ENCODE measurements at places on chromosomes 5 and 9.

- no peak for DNase-seq
Observed at GRCh38 chr5:65952259-65952658, 25.9 kb downstream of the ERBIN start.

DNA sequence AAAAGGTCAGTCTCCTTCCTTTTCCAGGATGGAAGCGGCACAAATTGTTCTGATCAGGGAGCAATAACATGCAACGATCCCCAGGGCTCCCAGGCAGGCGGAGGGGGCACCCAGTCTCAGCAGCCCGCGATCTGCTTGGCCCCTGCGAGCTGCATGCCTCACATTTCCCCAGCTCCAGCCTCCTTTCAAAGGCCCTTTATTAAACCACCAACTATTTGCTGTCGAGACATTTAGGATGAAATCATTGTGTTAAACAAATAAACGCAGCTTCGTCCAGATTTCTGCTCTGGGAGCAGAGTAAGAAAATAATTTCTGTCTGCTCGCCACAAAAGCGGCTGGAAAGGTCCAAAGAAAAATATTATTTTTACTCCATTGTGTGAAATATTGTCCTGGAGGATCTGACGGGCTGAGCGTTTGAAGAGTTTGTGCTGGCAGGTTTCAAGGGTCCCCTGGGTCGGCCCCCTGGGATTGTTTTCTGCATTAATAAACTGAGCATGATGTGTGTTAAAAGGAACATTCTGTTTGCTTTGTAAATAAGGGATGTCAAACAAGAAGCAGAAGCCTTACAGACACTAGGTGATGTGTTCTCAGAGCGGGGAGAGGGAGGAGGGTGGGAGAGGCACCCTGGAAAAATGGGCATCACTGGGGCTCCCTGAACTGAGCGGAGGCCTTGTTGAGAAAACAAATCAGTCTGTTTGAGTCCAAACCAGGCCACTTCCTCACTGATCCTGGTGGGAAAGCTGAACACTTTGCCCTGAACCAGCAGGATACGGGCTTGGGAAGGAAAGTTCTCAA lies 110.1 kb downstream of the FOXD1 start:
- DNase-seq = peak; percentile 48

DNA sequence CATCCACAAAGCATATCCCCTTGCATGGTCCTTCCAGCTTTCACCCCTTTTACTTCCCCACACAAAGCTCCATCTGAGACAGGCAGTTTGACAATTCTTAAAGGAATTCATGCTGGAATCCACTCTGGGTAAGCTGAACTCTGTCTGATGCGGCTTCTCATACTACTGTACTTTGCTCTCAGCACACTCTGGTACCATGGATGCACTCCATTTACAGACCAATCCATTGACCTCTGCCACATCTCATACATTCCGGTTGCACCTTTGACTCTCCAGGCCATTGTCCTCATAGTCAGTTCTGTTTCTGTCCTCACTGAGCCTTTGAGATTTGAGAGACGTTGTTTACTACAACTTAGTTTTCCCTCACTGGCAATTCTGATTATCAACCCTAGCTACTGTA lies 12.2 kb downstream of the SPATA9 start:
- DNase-seq = no peak

- peak; percentile 90 for DNase-seq
Observed at GRCh38 chr5:139669662-139670368, 21.7 kb downstream of the CXXC5 start.

- DNase-seq = no peak
Observed at GRCh38 chr9:5529683-5530221, 19.4 kb downstream of the PDCD1LG2 start.

- DNase-seq = no peak
Observed at GRCh38 chr9:14831074-14831473, 79.2 kb downstream of the FREM1 start.

GRCh38 chr5:111478266-111478665 lies 34.1 kb downstream of the STARD4 start:
- peak; percentile 5 for DNase-seq

DNA sequence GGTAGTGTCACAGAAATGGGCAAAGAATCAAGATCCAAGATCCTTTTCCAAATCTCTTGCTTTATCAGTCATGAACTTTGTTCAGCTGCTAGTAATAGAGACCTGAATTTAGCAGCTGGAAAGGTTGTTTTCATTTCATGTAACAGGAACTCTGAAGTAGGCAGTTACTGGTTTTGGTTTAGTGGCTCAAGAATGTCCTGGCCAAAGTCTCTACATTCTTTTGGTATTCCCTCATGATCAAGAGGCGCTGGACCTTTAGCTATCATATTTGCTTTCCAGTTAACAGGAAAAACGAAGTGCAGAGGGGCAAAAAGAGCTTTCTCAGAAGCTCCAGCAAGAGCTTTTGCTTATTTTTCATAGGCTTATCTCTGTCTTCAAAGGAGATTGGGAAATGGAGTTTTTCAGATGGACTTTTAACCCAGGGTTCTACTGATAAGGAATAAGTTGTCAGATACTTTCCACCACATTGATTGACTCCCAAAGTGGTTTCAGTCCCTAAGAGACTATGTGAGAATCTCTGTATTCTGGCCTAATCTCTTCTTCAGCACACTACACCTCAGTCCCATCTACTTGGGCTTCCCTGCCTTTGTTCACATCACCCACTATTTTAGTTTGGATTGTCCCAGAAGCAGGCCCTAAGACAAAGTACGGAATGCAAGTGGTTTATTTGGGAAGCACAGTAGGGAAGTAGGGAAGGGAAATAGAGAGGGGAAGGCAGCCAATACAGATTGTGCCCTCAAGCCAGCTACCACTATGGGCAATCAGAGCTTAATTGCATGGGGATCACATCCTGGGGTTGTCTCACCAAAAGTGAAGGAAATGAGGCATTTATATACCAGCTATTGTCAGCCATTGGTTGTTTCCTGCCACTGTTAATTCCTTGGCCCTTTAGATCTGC lies 359.3 kb downstream of the LRRC70 start:
- no peak for DNase-seq

DNA sequence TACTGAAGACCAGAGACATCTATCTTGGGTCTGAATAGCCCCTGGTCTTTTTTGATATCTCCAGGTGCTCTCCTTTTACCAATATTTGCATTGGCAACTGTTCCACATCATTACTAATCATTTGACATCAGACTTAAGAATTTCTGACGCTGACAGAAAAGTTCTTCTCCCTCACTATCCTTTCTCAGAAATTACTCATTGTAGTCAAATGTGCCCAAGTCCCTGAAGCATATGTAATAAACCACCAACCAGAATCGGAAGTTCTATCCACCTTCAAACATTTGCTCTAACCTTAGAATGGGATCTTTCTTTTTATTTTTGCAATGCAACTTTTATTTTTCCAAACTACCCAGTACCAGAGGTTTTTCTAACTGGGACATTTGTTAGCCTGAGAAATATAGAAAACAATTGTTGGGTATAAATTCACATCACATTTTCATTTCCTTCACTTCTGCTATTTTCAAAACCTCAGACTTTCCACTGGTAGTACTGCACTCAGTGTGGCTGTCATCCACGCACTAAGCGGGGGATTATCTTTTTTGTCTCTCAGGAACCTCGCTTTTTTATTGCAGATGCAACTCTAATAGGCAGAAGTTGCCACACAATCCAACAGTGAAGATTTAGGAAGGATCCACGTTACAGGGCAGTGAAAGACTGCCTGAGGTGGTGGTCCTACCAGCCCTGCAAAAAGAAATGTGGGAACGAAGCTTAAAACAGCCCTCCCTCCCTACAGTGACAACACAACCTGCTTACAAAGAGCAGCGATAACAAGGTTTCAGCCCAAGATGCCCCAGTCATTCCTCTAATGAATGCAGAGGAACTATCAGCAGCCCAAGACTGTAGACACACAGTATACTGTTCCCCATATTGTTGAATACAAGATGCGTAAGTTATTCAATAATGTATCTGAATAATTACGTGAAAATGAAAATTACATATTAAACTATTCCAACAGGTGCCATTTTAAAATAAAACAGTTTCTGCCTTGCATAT lies 201.2 kb downstream of the EBF1 start:
- DNase-seq = no peak

GRCh38 chr5:120657104-120657503 lies 193.0 kb downstream of the PRR16 start:
- DNase-seq = no peak

DNA sequence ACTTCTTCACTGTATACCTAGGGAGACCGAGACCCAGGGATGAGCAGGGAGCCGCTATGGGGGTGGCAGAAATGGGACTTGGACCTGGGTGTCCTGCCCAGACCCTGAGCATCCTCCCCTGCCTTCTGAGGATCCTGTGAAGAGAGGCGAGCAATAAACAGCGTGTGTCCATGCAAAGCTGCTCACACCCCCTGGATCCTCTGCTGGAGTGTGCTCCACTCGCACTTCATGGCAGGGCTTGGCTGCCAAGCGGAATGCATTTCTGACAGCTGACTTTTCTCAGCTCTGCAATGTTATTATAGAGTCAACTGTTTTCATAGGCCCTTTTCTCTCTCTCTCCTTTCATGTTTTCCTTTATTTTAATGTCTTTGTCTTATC lies 31.0 kb upstream of the ALDH1B1 start:
- no peak for DNase-seq

- DNase-seq = no peak
Observed at GRCh38 chr9:92944921-92945320, 2.4 kb upstream of the FGD3 start.
